Astrocyte of the cerebellum (primary cell): ENCODE measurements at places on chromosomes 2 and 18.

DNA sequence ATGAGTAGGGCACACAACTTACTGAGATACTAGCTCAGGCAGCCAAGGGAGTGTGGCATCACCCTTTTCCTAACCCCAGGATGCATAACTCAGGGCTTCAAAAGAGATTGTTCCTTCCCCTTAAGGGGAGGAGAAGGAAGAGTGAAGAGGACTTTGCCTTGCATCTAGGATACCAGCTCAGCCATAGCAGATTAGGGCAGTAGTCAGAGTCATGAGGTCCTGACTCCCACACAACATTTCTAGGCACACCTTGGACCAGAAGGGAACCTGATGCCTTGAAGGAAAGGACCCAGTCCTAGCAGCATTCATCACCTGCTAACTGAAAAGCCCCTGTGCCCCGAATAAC is 1433.2 kb upstream of the TMEFF2 start:
- DNase-seq: no peak

- no peak for DNase-seq
Measured at GRCh38 chr2:157460384-157460837, 16.5 kb upstream of the CYTIP start.

DNA sequence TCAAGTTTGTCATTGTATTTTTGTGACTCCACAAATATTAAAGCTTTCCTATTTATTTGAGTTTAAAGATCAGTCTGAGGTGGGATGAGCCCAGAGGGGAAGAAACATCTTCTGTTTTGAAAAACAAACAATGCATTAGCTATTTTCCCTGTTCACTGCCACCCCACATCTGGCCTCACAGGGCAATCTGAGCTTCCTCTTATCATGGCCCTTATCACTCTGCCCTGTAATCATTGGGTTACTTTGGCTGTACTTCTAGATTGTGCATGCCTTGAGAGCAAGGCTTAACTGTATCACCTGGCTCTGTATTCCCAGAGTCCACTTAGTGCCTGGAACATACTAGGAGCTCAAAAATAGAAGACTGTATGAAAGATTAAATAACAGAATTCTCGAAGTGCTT is 241.6 kb upstream of the NT5C1B start:
- no peak for DNase-seq

GRCh38 chr2:71934595-71935261 is 212.9 kb downstream of the CYP26B1 start:
- DNase-seq: no peak

DNA sequence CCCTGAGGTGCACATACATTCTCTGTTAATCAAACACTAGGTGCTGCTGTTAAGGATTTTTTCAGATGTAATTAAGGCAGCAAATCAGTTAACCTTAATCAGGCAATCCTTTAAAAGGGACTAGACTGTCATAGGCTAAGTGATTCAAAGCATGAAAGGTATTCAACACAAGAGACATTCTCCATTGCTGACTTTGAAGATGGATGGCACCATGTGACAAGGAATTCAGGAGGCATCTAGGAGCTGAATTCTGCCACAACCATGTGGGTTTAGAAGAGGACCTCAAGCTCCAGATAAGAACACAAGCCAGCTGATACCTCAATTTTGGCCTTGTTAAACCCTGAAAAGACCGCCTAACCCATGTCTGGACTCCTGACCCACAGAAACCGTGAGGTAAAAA is 84.0 kb downstream of the SMAD2 start:
- no peak for DNase-seq

- no peak for DNase-seq
Measured at GRCh38 chr2:70766357-70767078, 1.5 kb downstream of the ADD2 start.

DNA sequence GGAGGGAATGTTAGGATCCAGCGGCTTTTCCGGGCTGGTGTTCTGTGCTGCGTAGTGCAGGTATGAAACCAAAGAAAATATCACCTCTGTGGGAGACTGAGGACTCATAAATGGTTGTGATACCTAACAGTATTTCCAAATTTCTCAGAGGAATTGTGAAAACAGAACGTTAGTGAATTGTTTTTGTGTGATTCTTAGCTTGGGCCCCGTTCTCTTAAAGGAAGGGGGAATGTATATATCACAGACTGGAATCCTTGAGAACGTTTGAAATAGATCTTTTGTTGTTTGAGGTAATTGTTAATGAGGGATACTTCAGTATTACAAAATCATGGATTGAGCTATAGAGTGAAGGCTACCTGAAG is 834 bp downstream of the ZNF638 start:
- no peak for DNase-seq

GRCh38 chr2:240278661-240279060 is 138.2 kb upstream of the OTOS start:
- no peak for DNase-seq
